WTC11 (cell line): ENCODE measurements at places on chromosomes 7 and 10. TPM values are rescaled to one million over a fixed set of nuclear protein-coding genes. Genes with fewer than 3 reads are reported as not detected.

PRPS1L1 gene
- total RNA-seq: not detected in 3 replicates

GNAT3 gene
- total RNA-seq: not detected in 3 replicates

DNA sequence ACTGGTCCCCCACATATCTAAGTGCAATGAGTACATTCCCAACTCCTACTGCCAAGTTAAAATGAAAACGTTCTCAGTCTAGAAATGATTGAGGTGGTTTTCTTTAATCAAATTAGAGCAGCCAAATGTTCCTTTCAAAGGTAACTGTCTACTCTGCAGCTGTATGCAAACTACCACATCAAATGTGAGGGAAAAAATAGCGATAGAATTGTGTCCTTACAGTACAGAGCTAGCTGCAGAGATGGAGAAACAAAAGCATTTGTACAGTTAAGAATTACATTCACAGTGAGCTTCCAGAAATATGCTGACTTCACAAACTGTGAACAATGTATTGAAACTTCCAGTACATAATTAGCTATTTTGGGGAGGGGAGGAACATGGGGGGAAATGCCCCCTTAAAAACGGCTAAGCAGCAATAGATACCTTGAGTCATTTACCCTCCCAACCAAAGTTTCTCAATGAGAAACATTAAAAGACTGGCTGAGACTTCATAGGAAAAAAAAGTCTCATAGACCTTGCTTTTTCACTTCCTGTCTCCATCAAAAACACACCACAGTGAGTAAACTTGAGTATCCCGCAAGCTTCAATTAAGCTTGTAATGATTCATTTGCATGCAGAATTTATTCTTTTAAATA, 22.9 kb downstream of the CDK6 start:
- no peak for DNase-seq
- H3K27ac ChIP-seq: peak overlapping the region; percentile 89

GRCh38 chr7:134350709-134351108, 34.0 kb upstream of the SLC35B4 start:
- peaks cover 16% of the 10 kb centered on the region for H3K4me1 ChIP-seq
- H3K4me3 ChIP-seq: no peak overlapping the region
- no peaks in the 10 kb centered on the region for H3K27me3 ChIP-seq
- no peaks in the 10 kb centered on the region for H3K36me3 ChIP-seq

DNA sequence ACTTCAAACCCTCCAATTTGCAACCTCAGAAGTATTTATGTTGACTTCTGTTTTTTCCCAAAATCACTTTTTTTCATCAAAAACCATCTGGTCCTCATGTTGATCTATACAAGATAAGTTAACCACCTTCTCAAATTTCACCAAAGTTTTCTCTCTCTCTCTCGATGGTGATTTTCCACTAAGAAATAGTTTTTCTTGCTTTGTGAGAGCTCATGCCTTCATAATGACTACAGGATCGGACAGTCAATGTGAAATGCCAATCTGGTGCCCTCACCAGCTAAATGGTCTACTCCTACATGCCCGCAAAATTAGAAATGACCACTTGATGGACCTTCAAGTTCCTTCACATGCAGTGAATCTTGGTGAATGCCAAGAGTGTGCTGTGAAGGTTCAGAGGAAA, 40.4 kb downstream of the CNNM1 start:
- H3K27me3 ChIP-seq: no peaks in the 10 kb centered on the region; the same call in none of the 2 replicates
- no peaks in the 10 kb centered on the region for H3K36me3 ChIP-seq
- peaks cover 2% of the 10 kb centered on the region for H3K4me1 ChIP-seq
- H3K4me3 ChIP-seq: no peak overlapping the region

GRCh38 chr7:150842716-150843115, 9.6 kb upstream of the AOC1 start:
- no peaks in the 10 kb centered on the region for H3K36me3 ChIP-seq
- no peak for DNase-seq
- no peaks in the 10 kb centered on the region; the same call in 1 of the 2 replicates for H3K27me3 ChIP-seq

GRCh38 chr7:28840592-28840995, 117.5 kb downstream of the TRIL start:
- DNase-seq: no peak
- H3K27me3 ChIP-seq: no peaks in the 10 kb centered on the region; the same call in 1 of the 2 replicates
- peaks cover 6% of the 10 kb centered on the region for H3K4me1 ChIP-seq
- H3K4me3 ChIP-seq: no peak overlapping the region

- H3K4me1 ChIP-seq: peaks cover 14% of the 10 kb centered on the region
- H3K36me3 ChIP-seq: peaks cover 3% of the 10 kb centered on the region; the same call in 1 of the 2 replicates
- H3K27ac ChIP-seq: no peak overlapping the region
- no peaks in the 10 kb centered on the region for H3K27me3 ChIP-seq
- DNase-seq: no peak
Observed at GRCh38 chr10:62981096-62981495, 152.0 kb upstream of the NRBF2 start.
